SK-N-MC (cell line): ENCODE measurements at places on chromosomes 7 and 10.

DNA sequence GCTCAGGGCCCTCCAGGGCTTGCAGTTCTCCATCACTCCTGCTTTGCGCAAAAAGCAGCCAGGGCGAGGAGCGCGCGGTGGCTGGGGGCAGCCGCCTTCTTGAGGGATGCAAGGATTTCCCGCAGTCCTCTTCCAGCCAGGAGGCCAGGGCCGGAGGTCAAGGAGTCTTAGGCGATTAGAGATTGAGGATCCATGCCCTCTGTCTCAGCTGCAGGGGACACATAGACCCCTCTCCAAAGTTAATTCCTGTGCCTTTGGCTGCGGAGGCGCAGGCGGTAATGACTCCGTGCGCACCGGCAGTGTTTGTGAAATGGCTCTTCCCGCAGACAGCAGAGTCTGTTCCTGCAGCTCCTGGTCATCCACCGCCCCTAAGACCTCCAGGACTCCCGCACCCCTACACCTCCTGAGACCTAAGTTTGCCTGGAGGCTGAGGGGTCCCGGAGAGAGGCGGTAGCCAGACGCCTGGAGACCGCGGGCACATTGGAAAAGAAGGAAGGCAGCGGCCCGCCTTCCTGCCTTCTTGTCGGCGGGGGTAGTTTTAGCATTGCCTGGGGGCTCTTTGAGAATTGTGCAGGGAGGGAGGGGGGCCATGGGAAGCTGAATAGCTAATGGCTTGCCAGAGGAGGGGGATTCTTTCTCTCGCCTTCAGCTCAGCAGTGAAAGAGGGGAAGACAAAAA is 3.3 kb upstream of the NEUROG3 start:
- no peak for DNase-seq

- DNase-seq, result peak; percentile 8
Observed at GRCh38 chr7:107501593-107501992, 31.7 kb downstream of the GPR22 start.

DNA sequence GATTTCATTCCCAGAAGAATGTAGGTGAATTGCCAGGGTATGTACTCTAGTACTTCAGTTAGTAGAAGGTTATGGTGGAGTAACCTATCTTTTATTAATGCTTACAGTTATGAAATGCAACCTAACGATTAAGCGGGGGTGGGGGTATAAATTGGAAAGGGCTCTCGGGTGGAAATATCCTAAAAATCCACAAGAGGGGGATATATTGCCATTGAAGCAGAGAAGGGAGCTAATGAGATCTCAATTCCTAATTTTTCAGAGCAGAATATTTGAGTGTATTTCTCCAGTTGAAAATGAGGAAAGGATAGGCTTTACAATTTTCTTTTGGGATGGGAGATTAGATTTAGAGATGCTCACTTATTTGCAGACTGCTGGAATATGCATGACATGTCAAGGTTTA is 90.8 kb downstream of the DNAJB9 start:
- no peak for DNase-seq

GRCh38 chr10:3132036-3133025 is 40.3 kb downstream of the PITRM1 start:
- no peak for DNase-seq

- DNase-seq, result no peak
Observed at GRCh38 chr10:48659790-48660189, 24.9 kb upstream of the WDFY4 start.

DNA sequence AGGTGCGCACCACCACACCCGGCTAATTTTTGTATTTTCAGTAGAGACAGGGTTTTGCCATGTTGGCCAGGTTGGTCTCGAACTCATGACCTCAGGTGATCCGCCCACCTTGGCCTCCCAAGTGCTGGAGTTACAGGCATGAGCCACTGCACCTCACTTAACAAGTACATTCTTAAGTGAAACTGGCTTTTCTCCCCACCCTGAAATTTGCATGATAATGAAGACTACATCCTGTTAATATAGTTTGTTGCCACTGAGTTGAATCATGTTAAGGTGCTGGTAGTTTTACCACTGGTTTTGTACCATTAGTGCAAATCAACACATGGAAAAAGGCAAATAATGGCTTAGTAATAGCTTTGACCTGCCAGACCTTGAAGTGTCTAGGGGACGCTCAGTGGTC is 62.2 kb downstream of the MPLKIP start:
- DNase-seq, result no peak

DNA sequence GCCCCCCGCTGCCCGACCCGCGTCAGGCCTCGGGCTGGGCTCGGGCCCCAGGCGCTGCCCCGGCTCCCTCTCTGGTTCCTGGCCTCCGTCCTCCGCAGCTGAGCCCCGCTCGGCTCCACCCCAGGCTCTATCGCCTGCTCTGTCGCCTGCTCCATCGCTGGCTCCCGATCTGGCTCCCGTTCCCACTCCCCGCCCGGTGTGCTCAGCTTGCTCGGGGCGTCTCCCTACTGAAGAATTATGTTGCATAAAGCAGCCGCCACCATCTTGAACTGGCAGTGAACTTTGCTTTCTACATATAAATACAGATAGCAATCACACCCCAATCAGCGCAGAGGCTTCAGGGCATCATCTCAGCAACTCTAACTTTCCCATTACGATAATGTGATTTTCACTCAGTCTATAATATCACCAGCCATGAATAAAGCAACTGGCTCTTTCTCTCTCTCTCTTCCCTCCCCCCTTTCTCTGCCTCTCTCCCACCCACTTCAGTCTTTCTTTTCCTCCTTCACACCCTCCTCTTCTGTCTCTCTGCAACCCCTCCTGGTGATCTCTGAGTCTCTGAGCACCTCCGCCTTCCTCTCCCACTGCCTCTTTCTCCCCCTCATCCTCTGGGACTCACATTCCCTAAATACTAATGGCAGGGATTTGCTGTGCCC is 43.3 kb upstream of the BTRC start:
- peak; percentile 10 for DNase-seq

- DNase-seq, result peak; percentile 16
Observed at GRCh38 chr10:109393425-109393824, 529.9 kb downstream of the XPNPEP1 start.

DNA sequence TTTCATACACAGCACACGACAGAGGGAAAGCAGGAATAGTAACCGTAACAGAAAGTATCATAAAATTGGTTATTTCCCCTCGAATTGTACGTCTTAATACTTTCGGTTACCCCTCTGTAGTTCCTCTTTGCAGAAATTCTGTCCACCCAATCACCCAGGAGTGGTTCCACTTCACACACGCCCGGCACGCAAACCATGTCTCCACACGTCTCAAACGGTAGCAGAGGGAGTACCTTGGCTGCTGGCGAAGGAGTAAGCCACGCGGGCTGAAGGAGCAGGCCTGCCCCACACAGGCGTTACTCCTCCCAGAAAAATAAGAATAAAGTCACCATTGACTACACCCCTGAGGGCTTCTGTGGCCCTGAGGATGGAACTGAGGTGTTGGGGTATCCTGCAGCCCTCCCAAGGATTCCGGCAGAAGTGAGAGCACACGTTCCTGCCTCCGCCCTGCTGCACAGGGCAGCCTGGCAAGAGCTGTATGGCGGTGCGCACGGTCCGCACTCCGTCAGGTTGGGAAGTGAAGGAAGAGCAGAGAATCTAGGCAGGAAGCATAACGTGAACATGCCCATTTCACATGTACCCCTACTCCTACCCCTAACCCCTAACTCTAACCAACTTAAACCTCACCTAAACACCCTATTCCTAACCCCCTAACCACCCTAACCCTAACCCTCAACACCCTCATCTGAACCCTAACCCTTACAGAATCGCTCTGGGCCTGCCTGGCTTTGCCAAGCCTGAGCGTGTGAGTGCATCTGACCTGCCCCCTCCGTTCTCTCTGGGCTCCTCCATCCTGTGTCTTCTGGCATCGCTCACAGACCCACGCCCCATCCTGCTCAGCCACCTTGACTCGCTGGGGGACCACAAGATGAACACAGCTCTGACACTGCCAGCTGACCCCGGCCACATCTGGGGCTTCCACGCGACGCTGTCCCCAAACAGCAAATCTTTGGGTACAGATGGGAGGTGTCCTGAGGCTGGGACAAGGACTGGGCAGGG is 18.2 kb downstream of the GPR146 start:
- no peak for DNase-seq

- DNase-seq, result no peak
Observed at GRCh38 chr10:96747734-96748550, 27.6 kb upstream of the PIK3AP1 start.

DNA sequence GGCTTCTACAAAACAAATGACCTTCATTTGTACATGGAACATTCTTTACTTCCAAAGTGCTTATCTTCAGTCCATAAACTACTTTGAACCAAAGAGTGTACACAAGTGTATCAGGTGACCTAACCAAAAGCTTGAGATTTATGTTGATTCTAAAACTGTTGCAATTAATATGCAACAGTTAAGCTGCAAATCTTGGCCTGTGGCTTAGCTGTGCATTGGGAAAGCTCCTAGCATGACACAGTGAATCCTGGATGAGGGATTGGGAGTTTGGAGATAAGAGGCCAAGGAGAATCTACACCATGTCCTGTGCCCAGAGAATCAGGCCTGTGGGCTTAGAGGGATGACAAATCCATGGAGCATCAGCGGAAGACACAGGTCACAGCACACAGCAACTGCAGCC is 105.2 kb upstream of the GSDME start:
- no peak for DNase-seq

- DNase-seq, result no peak
Observed at GRCh38 chr10:24465891-24466818, 257.2 kb downstream of the KIAA1217 start.

- no peak for DNase-seq
Observed at GRCh38 chr10:91684841-91685240, 52.0 kb upstream of the PPP1R3C start.

DNA sequence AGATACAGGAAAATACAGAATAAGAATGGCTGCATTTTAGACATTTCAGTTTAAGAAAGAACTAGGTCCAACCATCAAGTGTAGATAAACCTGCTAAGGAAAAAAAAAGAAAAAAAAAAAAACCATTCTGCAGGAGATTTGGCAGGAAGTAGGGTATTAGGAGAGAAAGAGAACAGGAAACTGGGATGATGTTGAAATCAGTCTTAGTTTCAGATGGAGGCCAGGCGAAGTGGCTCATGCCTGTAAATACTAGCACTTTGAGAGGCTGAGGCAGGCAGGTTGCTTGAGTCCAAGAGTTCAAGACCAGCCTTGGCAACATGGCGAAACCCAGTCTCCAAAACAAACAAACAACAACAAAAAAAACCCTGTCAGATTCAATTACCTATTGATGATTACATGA is 120.2 kb downstream of the RAB11FIP2 start:
- DNase-seq, result peak; percentile 3

DNA sequence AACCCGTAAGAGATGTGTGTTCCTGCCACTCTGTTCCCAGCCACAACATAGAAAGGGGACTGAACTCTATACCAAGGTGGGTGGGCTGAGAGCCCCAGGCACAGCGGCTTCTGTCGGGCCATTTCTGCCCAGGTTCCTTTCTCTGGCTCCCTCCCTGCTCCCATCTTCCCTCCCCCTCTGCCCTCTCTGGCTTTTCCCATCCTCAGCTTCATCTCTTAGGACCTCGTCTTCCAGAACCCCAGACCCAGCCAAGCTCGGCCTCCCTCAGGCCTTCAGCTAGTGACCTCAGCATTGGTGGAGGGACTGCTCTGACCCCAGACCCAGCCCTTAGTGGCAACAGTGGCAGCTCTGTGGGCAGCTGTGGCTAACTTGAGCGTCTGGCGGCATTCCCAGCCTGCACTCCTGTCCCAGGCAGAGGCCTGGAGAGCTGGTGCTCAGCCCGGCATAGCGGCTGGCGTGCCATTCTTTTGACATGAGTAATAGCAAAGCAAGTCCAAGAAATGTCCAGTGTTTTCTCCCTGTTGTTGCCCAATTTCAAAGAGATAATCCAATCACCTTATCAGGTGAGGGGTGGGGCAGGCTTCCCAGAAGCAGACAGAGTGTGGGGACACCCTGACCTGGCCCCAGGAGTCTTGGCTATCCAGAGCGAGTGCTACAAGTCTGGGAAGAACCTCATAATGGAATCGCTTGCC is 15.9 kb downstream of the PTPRE start:
- DNase-seq, result no peak

GRCh38 chr10:99560277-99561126 is 27.8 kb downstream of the NKX2-3 start:
- no peak for DNase-seq

DNA sequence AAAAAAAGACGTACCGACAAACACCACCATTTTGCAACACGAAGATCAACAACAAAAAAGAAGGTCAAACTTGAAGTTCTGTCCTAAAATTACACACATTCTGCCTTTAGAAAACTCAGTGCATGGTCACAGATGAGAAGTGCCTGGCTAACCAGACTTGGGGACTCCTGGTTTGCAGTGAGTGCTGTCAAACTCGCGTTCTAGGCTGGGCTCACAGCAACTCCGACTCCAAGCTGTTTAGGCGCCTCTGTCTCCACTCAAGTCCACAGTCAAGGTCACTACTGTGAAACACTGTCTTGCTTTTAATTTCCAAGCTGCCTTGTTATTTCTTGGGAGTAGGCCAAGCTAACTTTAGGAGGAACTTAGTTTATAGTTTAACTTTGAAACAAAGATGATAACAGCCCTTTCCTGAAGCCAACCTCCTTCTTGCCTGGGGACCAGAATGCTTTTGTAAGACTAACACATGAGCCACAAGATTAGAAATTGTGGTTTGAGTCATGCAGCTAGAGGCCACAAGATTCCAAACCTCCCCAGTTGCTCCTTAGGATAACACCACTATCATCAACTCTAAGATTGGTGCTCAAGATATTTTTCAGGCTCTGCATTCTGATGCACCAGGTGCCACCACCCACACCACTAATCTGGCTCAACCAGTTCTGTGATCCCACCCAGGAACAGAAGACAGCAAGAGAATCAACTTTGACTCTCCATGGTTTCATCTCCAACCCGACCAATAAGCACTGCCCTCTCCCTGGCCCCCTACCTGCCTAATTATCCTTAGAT is 1.1 kb upstream of the DNAAF5 start:
- no peak for DNase-seq

- DNase-seq, result no peak
Observed at GRCh38 chr7:138063400-138063799, 12.9 kb upstream of the AKR1D1 start.

DNA sequence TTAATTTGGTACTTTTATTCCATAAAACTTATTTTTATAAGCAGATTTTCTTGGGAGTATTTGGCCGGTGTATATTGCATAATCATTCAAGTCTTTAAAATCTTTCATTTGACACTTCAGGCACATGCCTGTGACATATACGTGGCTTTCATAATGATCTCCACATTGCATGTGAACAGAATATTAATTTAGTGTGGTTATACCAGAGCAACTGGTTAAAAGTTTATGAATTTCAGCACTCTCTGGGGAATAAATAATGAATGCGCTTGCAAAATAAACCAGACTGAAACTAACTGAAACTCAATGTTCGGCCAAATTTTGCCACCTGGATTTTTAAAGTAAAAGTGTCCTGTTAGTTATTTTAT is 242.3 kb downstream of the GLI3 start:
- DNase-seq, result peak; percentile 73

DNA sequence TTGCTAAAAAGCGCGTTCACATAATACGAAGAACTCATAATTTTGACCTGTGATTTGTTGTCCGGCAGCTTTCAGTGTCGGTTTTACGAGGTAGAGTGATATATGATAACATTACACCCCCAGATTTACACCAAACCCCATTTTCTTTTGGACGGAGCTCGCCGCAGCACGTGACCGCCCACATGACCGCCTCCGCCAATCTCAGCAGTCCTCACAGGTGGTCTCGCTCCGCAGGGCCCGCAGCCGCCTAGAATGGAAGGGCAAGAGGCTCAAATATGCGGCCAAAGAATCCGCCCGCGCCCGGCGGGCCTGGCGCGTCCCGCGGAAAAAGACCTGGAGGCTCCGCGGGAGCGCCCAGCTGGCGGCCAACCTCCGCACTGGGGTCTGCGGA is at the start of gene HOXA7:
Gene HOXA7, minus strand, starts transcription at position 168 of the 391 bp plus-strand sequence. Its CDS starts 130 bp downstream, at position 38.
- DNase-seq, result no peak
